ENCODE measurements at places on chromosomes 7 and 10.

GRCh38 chr7:112898432-112899290 lies 108.5 kb upstream of the TMEM168 start:
- DNase-seq = no peak

DNA sequence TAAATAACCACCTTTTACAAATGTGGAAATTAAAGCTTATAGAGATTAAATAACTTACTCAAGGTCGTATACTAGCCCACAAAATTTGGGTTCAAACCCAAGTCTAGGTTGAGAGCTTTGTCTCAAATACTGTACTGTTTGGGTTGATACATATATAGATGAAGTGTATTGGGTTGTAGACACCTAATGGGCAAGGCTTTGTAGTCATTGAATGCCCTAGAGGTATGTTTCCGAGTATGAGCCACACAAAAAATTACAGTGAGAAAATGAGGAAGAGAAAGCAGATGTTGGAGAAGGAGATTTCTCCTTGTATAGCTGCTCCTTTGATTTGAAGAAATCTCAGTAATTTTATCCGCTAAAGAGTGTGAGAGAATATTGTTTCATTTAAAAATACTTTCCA lies 60.6 kb downstream of the C1GALT1 start:
- DNase-seq = no peak

- DNase-seq = no peak
Measured at GRCh38 chr7:100570954-100571828, 2.5 kb downstream of the SAP25 start.

- no peak for DNase-seq
Measured at GRCh38 chr10:55019439-55019838, 218.4 kb upstream of the PCDH15 start.

DNA sequence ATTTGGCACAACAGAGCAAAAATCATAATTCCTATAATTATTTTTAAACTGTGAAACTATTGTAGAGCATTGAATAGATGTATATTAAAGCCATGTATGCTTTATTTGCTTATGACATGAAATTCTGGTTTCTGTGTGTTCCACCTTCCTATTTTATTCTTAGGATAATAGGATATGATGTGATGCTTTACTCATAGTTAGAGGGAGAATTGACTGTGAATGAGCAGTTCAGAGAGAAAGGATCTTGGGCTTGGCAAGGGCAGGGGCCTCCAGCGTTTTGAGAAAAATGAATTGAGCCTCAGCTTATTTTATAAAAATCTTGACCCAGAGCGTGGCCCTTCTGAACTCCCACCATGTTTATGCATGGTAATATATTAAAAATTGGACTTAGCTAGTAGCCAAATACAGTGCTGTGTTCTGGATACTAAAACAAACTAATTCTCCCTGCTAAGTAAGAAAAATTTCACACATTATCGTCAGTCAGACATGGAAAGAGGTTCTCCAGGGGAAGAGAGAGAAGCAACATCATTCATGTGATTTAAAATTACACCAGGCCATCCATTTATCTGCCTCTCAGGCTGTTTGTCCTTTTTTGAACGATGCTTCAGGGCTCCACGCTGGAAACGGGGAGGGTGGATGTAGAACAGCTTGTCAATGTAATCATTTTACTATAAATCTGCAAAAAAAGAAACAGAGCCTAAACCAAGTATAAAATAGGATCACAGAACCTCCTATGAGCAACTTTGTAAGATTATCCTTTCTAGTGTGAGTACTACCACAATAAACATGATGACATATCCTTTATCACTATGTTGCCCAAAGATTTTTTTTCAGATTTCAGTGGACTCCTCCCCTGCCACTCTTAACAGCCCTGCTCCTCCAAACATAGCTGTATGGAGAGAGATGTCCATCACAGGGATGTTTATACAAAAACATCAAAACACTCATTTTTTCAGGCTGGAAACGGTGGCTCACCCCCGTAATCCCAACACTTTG lies 258.1 kb upstream of the C7orf33 start:
- no peak for DNase-seq

DNA sequence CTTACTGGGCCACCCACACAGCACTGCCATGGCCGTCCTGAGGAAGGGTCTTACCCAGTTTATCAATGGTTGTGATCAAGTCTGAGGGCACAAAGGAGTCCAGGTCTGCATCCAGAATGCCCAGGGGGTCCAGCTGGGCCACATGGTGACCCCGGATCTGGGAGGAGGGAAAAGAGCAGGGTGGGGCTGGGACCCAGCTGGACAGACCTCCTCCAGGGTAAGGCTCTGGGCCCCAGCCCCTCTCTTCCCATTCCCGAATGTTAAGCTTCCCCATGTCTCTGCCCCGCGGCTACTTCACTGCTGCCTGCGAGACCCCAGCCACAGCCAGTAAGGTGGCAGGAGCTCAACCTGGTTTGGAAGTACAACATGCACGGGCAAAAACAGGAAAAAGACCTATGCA lies 9.5 kb downstream of the OGDHL start:
- no peak for DNase-seq

- no peak for DNase-seq
Measured at GRCh38 chr7:157619753-157620525, 283.1 kb downstream of the DNAJB6 start.

DNA sequence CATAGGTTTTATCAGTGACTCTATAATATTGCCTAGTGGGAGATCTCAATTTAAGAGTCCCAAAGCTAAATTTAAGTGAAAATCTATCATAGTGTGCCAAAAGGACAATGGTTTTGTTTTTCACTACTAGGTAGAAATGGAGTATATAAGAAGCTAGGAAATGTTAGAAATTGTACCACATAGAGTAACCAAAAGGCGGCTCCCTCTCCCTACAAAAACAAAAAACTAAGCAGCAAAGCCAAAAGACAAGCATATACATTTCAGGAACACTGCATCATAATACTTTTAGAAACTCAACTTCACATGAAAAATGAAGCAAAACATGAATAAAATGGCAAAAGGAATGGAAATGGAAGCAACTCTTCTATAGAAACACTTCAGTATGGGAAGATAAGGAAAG lies 271.6 kb downstream of the CACNA2D1 start:
- no peak for DNase-seq

DNA sequence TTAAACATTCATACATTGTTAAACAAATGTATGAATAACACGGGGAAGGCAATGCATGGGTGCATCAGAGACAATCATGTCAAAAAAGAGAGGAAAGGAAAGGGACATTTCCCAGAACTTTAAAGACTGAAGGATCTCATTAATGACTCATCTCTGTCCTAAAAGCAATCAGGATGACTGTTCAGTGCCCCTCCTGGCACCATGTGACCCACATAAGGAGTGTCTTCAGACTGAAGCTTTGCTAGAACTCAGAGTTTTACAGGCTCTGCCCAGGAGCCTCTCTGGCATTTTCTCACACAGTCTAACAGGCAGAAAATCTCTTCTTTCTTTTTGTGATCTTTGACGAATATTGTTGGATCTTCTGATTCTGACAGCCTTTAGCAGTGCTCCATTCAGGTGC lies 315.3 kb downstream of the OTUD1 start:
- no peak for DNase-seq

GRCh38 chr7:158725506-158725800 lies 20.8 kb upstream of the NCAPG2 start:
- no peak for DNase-seq

DNA sequence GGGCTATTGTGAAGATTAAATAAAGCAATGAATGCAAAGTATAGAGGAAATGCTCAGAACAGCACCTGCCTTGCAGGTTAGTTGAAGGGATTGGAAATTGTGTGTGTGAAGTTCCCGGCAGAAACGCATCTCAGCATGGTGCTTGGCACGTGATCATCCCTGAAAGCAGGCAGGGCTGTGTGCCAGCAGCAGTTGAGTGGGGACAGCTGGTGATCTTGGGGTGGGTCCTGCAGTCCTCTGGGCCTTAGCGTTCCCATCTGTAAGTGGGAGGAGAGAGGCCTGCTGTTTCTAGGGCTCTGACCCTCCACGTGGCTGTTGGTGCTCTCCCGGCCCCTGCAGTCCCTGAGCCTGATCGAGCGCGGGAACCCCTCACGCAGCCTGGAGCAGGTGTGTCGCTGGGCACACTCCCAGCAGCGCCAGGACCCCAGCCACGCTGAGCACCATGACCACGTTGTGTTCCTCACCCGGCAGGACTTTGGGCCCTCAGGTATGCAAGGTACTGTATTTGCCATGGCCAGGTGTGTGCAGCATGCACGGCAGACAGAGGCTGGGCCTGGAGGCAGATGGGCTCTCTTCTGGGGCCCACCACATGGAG lies 55.3 kb downstream of the TBATA start:
- DNase-seq = peak; percentile 57

DNA sequence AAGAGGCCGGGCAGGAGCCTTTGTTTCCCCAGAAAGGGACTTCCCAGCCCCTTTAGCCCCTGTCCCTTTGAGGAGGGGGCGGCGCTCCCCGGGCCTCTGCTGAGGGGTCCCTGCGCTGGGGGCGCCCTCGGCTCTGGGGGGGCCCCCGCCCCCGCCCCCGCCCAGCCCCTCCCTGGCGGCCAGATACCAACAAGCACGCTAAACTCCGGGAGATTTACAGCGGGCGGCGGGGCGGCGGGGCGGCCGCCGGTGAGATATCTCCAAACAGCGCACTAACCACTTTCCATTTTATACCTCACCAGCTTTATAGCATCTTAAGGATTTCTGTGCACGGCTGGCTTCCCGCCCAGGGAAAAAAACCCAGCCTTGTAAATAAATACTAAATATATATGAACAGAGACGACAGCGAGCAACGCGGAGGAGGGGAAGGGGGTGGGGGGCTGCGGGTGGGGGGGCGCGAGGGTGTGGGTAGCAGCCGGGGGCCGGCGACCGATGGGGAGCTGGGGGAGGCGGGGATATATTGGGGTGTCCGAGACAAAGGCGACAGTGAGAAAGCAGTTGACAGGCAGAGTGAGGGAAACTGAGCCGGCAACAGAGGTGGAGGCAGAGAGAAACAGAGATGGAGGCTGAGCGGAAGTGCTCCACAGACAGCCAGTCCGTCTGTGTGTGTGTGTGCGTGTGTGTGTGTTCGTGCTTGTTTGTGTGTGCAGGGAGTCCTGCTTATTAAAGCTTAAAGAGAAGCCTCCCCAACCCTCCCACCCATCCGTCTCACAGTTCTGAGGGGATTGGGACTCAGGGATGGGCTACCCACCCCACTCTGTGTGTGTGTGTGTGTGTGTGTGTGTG lies 85.8 kb downstream of the HIF1AN start:
- no peak for DNase-seq

GRCh38 chr10:27998954-27999275 lies at the start of gene ODAD2:
TSS of gene ODAD2 (minus strand) at chr10:27999079. CDS start at chr10:27995142, 3,937 bp downstream.
- DNase-seq = no peak

- DNase-seq = no peak
Measured at GRCh38 chr10:112525200-112525599, 78.2 kb downstream of the VTI1A start.

GRCh38 chr10:48547981-48548380 lies 56.9 kb downstream of the ARHGAP22 start:
- DNase-seq = no peak

DNA sequence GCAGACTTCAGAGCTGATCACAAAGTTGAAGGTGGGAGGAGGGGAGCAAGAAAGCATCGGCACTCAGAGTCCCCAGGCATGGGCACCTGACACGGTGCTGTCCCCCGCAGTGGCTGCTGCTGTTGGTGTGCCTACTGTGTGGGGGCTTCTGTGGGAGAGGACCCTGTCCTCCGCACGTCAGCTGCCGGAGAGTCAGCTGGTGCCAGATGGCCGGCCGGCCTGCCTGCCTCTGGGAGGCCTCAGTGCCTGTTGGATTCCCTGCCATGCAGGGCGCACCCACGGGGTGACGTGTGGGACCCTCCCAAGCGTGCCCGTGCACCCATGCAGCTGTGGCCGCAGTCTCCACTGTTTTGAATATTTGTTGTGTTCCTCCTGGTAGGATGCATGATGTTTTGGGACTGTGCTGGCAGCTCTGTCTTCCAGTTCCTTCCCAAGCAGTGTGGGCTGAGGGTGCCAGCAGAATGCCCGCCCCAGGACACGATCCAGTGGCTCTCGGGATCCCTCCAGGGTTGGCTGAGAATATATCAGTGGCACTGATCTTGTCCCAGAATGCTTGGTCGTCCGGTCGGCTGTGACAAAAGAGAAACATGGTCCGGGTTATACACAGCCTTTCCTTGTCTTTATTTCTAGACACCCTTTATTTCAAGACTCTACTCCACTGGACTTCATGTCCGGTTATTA lies 185.6 kb downstream of the MGMT start:
- no peak for DNase-seq

DNA sequence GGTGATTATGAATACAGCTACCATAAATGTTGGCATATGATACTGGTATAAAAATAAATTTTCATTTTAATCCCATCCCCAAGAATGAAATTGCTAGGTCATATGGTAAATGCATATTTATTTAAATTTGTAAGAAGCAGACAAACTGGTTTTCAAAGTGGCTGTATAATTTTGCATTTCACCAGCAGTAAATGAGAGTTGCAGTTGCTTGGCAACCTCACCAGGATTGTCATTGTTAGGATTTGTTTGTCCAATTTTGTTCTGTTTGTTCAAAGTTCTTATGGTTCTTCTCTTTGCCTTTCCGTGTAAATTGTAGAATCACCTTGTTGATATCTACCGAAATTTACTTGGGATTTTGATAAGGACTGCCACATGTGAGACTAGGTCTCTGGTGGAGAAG lies 237.4 kb downstream of the OTUD1 start:
- no peak for DNase-seq
